ENCODE measurements at places on chromosomes 7 and 10. TPM values are rescaled to one million over a fixed set of nuclear protein-coding genes. Genes with fewer than 3 reads are reported as not detected.

- DNase-seq = no peak
These were observed 79.2 kb downstream of the SRPK2 start for GRCh38 chr7:105309235-105310169.

- DNase-seq = no peak
These were observed 61.1 kb upstream of the PCGF5 start for GRCh38 chr10:91159254-91159783.

- DNase-seq = no peak
These were observed 223.2 kb downstream of the MAD1L1 start for GRCh38 chr7:2009541-2010001.

DNA sequence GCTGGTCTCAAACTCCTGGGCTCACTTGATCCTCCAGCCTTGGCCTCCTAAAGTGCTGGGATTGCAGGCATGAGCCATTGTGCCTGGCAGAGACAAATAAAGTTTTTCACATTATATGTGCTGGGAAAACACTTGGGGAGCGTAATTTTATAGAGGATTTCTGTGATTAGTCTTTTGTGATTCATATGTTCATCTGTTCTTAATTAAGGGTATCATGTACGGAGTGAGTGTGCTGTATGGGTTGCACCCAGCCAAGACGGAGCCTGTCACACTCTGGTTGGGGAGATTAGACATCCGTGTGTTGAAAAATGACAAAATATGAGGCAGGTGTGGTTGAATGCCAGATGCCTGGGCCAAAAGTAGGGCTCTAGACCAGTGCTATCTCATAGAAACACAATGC, 10.3 kb downstream of the ADRB1 start:
- DNase-seq = no peak

Gene TUBAL3
- 0.20 TPM for polyA plus RNA-seq

Gene LIPN
- not detected for polyA plus RNA-seq
